Activated naive CD4-positive, alpha-beta T cell treated with anti-CD3 and anti-CD28 coated beads, Interleukin-2, amount 10 ng/mL, durations not matched to agents 7 days and 5 days (primary cell): ENCODE measurements at places on chromosomes 12 and 14.

DNA sequence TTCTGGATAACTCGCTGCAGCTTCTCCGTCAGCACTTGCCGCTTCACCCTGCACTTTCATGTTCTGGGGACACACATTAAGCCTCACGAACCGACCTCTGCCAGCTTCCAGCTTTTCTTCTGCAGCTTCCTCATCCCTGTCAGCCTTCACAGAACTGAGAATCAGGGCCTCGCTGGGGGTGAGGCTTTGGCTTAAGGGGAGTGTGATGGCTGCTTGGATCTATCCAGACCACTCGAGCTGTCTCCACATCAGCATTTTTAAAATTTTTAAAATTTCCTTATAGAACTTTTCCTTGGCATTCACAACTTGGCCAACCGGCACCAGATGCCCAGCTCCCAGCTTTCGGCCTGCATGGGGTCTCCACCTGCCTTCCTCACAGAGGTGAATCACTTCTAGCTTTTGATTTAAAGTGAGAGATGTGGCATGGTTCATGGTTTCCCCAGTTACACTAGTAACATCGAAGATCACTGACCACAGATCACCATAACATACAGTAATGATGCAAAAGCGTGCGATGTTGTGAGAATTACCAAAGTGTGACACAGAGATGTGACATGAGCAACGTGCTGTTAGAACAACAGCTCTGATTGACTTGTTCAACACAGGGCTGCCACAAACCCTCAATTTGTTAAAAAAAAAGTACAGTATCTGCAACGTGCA is 139.1 kb upstream of the C14orf180 start:
- DNase-seq = no peak

- no peak for DNase-seq
These were observed 148.6 kb downstream of the SLC6A15 start for GRCh38 chr12:84764001-84764400.

DNA sequence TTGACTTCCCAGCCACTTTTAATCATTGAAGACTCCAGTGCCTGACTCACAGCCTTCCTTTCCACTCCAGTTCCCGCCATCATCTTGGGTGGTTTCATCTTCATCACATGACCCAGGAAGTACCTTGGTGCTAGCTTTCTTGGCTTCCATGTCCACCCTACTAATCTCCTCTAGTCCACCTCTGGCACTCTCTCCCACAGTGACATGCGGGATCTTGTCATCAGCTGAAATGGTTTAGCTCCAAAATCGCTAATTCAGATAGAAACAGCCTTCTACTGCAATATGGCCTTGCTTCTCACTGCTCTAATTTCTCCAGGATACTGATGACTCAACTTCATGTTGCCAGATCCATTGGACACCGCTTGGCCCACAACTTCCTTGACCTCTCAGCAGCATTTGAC is 24.5 kb downstream of the WDR20 start:
- DNase-seq = no peak

- peak; percentile 59 for DNase-seq
These were observed 48.0 kb downstream of the SLC17A8 start for GRCh38 chr12:100404769-100405407.

- no peak for DNase-seq
These were observed 20.3 kb downstream of the KDM2B start for GRCh38 chr12:121560392-121561008.

DNA sequence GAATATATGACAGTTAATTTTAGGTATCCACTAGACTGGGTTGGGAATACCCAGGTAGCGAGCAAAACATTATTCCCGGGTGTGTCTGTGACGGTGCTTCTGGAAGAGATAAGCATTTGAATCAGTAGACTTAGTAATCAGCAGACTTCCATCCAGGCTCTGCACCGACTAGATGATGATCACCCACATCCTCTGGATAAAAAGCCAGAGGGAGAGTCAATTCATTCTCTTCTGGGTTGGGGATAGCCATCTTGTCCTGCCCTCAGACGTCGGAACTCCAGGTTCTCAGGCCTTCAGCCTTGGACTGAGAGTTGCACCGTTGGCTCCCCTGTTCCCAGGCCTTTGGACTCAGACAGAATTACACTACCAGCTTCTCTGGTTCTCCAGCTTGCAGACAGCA is 168.0 kb downstream of the PHLDA1 start:
- DNase-seq = no peak

GRCh38 chr12:90959032-90959431 is 4.1 kb upstream of the CCER1 start:
- DNase-seq = no peak

DNA sequence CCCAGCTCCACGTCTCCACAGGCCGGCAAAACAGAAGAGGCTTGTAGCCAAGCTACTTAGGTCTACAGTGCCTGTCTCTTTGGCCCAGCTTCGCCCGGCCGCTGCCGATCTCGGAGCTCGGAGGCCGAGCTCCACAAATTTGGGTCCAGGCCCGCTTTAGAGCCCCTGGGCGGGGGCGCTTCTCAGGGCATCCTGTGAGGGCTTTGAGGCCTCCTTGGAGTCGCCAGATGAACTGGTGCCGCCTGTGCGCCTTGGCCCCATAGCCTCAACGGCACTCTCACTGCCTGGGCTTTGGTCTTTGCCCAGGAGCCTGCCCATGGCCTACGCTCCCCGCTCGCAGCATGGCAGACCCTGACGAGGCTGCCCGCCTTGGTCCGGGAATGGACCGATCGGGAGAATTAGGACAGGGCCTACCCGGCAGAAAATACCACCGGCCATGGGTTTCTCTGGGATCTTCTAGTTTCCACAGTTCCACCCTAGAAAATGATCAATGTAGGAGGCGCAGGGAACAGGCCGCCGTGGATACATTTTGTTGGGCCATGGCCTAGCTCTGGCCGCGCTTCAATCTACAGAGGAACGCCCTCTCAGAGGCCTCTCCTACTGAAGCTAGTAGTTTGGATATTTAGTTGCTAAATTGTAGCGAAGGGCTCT is 953 bp upstream of the NKX2-8 start:
- no peak for DNase-seq

DNA sequence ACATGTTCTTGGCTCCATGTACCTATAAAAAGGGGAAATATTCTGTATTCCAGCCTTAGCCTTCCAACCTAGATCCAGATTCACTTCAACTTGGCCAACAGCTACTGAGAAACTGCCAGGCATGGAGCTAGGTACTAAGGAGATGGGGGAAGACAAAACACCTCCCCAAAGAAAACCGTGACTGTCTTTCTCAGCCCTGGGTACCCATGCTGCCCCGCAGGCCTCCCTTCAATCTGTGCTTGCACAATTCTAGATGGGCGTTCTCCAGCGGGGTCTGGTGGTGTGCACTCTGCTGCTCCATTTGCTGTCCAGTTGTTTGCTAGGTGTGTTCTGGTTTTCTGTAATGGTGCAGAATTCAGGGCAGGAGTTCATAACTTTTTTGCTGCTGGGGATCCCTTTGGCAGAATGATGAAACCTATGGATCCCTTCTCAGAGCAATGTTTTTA is 817 bp upstream of the KRT4 start:
- no peak for DNase-seq

DNA sequence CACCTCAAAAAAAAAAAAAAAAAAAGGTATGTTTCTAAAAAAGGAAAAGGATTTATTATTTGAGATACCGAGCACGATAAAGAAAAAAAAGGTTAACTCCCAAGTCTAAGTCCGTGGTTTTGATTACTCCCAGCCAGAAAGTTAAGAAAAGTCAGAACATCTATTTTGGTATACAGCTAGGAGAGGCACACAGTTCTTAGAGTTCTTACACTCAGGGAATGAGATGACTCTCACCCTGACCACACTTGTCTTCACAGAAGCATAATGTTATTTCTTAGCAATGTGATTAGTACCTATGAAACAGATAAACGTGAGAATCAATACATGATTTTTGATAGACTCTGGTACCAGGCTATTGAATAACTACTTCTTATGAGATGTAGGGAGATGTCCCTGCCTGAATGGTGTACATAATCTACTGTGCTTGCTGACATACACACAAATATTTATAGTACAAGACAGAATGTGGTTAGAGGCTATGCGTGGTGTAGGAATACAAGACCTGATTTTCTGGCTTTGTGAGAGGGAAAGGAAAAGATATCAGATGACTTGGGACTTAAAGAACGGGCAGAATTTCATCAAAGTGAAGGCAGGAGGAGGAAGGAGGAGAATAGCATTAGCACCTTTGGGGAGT is 31.6 kb downstream of the LIMA1 start:
- DNase-seq = no peak

DNA sequence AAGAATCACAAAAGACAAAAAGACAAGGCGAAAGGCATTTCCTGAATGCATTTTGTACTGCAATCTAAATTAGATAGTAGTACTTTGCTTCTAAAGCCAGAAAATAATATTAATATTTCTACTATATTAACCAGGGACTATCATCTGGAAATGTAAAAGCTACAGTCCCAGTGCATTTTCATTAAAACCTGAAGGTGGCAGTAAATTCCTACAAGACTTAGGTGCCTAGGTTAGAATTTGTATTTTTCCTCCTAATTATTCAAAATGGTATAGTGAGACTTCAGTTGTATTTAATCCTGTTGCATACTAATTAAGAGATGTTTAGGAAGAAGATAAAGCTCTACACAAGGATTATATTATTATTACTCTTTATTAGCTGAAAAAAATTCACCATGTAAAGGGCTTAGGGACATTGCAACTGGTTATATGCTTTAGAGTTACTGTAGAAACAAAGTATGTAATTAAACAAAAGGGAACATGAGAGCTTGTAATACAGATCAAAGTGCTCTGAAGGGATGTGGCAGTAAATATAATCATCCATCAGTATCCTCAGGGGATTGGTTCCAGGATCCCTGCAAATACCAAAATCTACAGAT is 53.6 kb downstream of the BRMS1L start:
- no peak for DNase-seq

GRCh38 chr12:31528095-31528494 is 62.8 kb downstream of the DENND5B start:
- DNase-seq = no peak

DNA sequence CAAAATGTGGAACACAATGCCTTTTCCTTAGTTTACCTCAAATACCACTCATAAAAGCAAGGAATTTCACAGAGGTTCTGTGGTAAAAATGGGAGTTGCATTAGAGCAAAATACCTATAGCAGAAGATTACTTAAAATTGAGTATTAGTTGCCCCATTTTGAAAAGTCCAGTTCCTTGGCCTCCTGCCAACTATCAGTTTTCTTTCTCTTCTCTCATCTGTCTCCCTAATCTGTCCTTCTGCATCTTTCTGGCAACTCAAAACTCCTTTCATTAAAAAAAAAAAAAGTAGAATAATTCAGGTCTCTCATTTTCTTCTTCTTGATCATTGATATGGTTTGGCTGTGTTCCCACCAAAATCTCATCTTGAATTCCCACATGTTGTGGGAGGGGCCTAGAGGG is 127.3 kb downstream of the ATP23 start:
- no peak for DNase-seq

DNA sequence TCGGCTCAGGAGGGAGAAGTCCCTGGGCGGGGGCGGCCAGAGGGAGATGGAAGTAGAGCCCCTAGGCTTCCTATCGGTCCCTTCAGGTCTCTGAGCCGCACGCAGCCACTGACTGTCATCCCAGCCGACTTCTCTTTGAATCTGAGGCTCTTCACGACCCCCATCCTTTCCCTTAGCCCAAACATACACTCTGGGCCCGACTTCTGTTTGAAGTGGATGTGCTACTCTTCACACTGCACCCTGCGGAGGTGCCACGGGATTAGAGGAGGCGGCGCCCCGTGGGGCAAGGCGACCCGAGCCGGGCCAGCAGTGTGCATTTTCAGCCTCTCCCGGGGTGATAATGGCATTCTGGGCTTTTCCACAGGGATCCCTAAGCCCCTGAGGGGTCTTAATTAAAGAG is 6.0 kb upstream of the DACT1 start:
- no peak for DNase-seq

DNA sequence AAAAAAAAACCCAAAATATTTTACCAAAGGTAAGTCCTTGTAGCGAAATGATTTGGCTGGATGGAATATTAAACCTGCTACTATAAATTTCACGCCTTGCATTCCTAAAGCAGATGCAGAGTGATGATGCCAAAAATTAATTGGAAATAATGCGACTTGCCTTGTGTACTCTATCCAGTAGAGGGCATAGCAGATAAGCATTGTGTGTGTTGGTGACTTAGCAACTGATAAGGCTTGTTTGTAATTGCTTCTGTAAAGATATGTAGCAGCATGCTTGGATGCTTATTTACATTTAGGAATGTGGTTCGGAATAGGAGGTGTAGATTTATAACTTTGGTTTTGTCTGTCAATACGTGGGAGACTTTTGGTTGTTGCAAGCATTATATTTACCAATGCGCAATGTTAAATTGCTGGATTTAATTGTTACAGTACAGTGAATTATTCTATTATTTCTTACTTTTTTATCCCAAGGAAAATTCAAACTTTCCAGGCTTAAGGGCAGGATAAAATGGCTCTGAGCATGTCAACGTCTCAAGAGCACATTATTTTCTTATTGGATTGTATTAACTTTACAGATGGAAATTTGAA is 80.5 kb downstream of the TMEM260 start:
- DNase-seq = no peak

GRCh38 chr14:41606532-41607303 is at the start of gene LRFN5:
Gene LRFN5 (plus strand): TSS chr14:41606876.
- no peak for DNase-seq

GRCh38 chr12:2290516-2291065 is 237.8 kb downstream of the CACNA1C start:
- no peak for DNase-seq

GRCh38 chr12:76717314-76717713 is 46.6 kb upstream of the ZDHHC17 start:
- no peak for DNase-seq

GRCh38 chr14:24954700-24955037 is 95.3 kb downstream of the STXBP6 start:
- DNase-seq = no peak

DNA sequence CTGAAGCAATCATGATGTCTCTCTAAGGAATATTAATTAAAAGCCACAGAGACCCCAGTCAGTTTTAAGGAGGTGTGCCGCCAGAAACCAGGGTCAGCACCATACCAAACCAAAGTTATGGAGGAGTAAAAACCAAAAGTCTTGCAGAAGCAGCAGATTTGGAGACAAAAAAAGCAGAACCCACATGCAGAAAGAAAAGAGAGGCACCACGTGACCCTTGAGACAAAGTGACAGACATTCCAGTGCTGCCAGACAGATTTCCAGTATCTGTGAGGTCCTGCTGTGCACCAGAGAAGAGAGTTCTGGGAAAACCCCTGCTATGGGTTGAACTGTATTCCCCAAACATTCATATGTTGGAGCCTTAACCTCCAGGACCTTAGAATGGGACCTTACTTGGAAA is 59.7 kb downstream of the CAPZA3 start:
- no peak for DNase-seq
